Skeletal muscle tissue (tissue), 5 donors: ENCODE measurements at places on chromosomes 3 and 15. TPM values are rescaled to one million over a fixed set of nuclear protein-coding genes. Genes with fewer than 3 reads are reported as not detected.

FOXL2NB gene
- total RNA-seq = not detected

C3orf22 gene
- under 0.01 TPM for total RNA-seq

GPR87 gene
- total RNA-seq = not detected

FBN1 gene
- total RNA-seq = 439 TPM

NOX5 gene
- under 0.01 TPM for total RNA-seq

LRRC31 gene
- not detected for total RNA-seq

SAXO2 gene
- total RNA-seq = 0.52 TPM

FGF12 gene
- 2.1 TPM for total RNA-seq

ADIPOQ gene
- total RNA-seq = 16.7 TPM

GP9 gene
- total RNA-seq = not detected

ITPKA gene
- not detected for total RNA-seq

WNT7A gene
- not detected for total RNA-seq

ZDHHC23 gene
- 1.0 TPM for total RNA-seq

CFAP20DC gene
- total RNA-seq = 1.6 TPM

ZNF860 gene
- under 0.01 TPM for total RNA-seq
